AG04450 (cell line): ENCODE measurements at places on chromosomes 7 and 10. TPM values are rescaled to one million over a fixed set of nuclear protein-coding genes. Genes with fewer than 3 reads are reported as not detected.

DNA sequence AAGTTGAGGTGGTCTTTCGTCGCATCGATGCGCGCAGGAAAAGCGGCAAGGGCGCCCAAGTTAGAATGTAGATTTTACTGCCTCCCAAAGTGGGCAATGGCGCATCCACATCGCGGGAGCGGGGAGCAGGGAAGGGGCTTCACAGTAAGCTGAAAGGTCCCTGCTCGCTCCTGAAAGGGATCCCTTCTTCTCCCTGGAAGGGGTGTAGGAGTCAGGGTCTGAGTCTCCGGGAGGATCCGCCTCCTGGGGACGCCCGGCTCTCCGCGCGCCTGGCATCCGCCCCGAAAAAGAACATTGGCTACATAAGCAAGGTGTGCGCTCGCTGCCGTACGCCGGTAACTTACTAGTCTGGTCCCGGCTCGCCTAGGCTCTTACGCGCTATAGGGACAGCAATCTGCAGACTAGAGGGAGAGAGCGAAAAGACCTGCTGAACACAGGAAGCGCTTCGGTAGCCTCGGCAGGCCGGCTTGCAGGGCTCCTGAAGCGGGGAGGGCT, 804 bp downstream of the UNC5B start:
- DNase-seq: no peak

DNA sequence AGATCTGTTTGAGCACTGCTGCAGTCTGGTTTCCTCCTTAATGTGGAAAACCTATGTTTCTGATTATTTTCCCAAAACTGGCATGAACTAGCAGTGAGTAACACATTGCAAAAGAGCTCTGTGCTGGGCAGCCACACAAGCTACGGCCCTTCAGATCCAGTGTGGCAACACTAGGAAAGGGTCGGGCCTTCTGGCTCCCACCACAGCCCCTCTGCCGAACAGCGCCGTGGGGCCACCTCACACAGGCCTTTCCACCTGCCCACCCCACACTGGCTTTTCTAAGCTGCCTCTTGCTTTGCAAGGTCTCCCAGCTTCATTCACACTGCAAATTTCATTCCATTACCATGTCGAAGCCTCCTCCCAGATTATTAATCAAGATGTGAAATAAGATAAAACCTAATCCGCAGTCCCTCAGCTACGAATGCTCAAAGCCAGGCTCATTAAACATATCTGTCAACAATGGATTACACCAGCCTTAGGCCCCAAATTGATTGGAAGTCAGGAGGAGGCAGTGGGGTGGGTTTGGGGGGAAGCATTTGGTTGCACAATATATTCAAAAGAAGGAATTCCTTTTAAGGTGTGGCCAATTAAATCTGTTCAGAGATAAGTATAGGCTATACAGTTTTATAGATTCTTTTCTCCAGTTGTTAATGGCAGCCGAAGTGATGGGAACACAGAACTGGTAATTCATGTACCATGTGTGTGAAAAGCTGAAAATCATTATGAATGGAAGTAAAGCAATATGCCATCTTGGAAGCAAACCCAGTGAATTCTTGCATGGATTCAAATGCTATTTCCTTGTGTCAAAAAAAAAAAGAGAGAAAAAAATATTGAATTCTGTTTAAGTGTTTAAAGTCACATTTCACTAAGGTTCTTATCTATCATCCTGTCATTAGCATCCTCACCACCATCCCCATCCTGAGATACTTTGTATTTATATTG, 223.7 kb downstream of the MTERF1 start:
- no peak for DNase-seq

- DNase-seq: no peak
These were observed 40.7 kb upstream of the KMT2C start for GRCh38 chr7:152476551-152476950.

The CDHR1 gene
- polyA plus RNA-seq: not detected in 2 replicates

DNA sequence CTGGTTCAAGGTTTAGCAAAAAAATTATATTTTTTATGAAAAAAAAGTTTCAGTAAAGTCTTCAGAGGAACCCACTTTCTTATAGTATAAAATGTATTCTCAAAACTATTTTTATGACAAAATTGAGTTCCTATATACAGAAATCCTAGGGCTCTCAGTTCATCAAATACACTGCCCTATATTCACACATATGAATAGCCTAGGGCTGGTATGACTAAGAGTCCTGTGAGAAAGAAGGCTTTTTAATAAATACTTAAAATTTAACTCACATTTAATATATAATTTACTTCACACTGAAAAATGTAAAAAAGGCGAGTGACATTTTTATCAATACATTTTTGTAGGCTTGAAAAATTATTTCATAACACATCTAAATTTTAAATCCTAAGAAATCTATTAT, 16.6 kb downstream of the CHCHD3 start:
- no peak for DNase-seq

GRCh38 chr10:64081947-64082482, 560.8 kb downstream of the REEP3 start:
- DNase-seq: no peak

The PON1 gene
- not detected in 2 replicates for polyA plus RNA-seq

DNA sequence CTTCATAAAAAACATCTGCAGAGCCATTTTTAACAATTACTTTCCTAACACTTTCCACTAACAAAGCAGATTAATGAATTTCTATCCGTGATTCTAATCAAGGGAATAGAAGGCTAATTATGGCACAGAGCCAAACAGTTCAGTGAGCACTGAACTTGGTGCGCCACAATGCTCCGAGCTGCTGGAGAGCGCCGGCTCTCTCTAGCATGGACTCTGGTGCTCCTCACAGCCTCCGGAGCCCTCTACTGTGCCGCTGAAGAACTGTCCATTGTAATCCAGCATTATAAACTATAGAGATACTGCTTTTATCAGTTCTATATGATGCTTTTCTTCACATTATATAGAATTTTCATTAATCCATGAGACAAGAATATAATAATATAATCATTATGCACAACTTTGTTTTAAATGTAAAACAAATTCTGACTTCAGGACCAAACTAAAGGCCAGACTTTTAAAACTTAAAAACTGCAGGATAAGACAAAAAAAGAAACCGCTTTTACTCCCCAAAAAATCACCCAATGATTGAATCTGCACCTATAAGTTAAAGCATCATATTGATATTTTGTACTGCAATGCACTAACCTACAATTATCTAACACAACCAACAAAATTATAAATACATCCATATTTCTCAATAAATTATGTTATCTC, 123.6 kb downstream of the RNF32 start:
- peak; percentile 51 for DNase-seq

DNA sequence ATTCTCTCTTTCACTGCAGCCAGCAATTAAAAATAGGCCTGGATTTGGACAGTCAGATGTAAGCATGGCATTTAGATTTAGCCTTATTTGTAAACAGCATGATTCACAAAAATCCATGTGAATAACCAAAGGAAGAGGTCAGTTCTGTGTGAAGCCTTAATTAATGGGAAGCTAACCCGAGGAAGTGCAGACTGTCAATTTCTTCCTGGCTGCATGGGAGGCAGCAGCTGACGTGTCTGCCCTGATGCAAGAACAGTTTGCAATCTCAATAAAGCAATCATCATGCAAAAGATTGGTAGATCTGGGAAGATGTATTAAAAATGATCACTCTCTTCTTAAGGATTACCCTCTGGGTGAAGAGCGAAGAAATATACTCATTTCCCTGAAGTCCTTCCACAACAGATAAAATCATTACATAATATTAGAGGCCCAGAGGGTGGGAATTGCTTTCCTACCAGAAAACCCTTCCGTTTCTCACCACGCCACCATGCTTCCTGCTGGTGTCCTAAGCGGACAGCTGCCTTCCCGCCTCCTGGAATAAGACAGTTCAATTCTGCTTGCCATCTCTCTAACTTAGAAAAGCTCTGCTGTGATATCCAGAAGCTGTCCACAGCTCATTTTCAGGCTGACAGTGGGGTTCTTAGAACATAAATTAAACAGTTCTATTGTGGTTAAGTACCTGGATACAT, 526.7 kb upstream of the NRP1 start:
- DNase-seq: no peak

The C7orf33 gene
- polyA plus RNA-seq: not detected in 2 replicates

The C10orf67 gene
- polyA plus RNA-seq: 0.10 and 0.14 TPM in 2 replicates

The ZNF25 gene
- 8.2 and 10.9 TPM in 2 replicates for polyA plus RNA-seq

The KLLN gene
- polyA plus RNA-seq: 0.51 and 0.58 TPM in 2 replicates

The IL6 gene
- polyA plus RNA-seq: 12.7 and 18.4 TPM in 2 replicates

DNA sequence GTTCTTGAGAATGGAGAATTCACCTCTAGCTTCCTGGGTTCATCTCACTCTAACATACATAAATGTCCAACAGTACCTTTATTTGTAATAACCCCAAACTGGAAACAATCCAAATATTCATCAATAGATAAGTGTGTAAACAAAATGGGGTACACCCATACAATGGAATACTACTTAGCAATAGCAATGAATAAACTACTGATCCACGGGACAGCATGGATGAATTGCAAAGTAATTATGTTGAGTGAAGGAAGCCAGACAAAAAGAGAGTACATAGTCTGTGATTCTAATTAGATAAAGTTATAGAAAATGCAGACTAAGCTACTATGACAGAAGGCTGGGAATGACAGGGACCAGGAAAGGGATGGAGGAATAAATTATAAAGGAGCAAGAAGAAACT, 391.3 kb downstream of the CCSER2 start:
- DNase-seq: no peak

- DNase-seq: no peak
These were observed 7.2 kb upstream of the ADAM22 start for GRCh38 chr7:87926581-87927461.

- DNase-seq: no peak
These were observed 34.0 kb downstream of the LYZL1 start for GRCh38 chr10:29322918-29323317.

DNA sequence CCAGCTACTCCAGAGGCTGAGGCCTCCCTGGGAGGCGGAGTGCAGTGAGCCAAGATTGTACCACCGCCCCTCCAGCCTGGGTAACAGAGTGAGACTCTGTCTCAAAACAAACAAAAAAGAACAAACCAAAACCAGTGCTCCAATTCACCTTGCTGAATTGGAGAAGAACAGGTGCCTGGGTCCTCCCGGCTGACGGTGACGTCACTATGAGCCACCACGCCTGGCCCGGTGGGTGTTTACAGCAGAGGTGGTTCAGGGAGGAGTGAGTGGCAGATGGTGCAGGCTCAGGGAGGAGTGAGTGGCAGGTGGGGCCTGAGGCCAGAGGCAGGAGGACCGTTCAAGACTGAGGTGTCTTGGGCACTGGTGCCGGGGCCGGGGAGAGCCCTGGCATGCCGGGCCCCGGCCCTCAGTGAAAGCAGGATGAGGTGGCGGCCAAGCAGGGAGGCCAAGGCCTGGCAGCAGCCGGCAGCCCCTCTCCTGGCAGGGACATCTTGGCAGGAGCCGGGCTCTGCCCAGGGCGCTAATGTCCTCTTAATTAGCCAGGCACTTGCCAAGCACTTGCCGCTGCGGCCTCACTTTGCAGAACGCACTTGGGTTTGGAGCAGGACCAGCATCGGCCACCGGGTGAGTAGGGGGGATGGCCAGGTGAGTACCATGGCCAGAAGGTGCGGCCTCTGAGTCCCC, 162.8 kb upstream of the TNRC18 start:
- DNase-seq: no peak

GRCh38 chr10:112360308-112361270, 13.3 kb upstream of the ACSL5 start:
- no peak for DNase-seq

DNA sequence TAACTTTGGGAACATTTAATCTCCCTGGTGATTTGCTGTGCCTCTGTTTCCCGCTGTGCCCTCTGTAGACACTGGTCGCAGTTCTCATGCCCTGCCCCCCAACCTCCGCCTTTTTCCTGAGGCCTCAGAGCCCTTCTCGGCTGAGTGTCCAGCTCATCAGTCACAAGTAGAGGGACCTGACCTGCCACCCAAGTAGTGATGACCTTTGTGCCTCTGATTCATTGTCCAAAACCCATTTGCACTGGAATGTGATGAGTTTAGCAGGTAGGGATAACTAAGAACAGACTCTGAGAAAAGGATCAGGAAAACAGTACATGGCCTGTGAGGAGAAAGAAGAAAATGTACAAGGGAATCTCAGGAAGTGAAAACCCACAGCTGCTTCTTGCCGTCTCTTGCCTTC, 58.8 kb downstream of the LANCL2 start:
- DNase-seq: no peak

The NOS3 gene
- polyA plus RNA-seq: 0.60 and 1.5 TPM in 2 replicates

DNA sequence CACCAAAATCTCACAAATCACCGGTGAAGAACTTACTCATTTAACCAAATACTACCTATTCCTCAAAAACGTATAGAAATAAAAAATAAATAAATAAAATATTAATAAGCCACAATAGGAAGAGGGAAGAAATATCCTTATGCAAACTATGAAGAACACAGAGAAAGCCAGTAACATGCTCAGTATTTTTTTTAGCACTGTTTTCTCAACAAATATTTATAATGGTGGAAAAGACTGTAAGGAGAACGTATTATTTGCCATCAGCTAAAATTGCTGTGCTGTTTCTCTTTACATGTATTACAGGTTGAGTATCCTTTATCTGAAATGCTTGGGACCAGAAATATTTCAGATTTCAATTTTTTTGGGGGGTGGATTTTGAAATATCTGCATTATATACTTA, 21.0 kb downstream of the KIAA1217 start:
- DNase-seq: no peak

- no peak for DNase-seq
These were observed 8.3 kb downstream of the BMI1 start for GRCh38 chr10:22329150-22329549.

The FAM131B gene
- 3.1 and 4.2 TPM in 2 replicates for polyA plus RNA-seq

The PDCD11 gene
- 18.5 and 21.9 TPM in 2 replicates for polyA plus RNA-seq

GRCh38 chr10:10364902-10365301, 652.8 kb upstream of the CELF2 start:
- no peak for DNase-seq

The CLIP2 gene
- 7.2 and 11.9 TPM in 2 replicates for polyA plus RNA-seq

- no peak for DNase-seq
These were observed 560.0 kb downstream of the PTPRN2 start for GRCh38 chr7:158027646-158028045.

The COL28A1 gene
- polyA plus RNA-seq: 0.02 and 0.04 TPM in 2 replicates

DNA sequence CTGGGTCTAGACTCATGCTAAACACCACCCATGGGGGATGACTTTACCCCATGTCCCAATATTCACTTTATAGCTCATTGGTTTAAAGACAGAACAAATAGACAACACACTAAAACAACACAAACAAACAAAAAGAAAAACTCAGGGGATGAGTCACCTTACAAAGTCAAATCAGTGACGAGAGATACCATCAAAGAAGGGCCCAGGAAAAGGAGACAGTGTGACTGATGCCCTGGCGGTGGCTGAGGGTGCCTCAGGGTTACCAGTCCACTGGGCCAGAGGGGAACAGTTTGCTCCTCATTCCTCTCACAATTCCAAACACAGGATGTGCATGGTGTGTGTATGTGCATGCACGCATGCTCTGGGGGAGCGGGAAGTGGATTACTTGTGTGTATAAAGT, 171.3 kb upstream of the PRKCQ start:
- DNase-seq: no peak

GRCh38 chr10:74055383-74056049, 57.6 kb downstream of the VCL start:
- no peak for DNase-seq

The IPMK gene
- 1.9 and 3.1 TPM in 2 replicates for polyA plus RNA-seq

The RPEL1 gene
- polyA plus RNA-seq: 0.15 and 0.20 TPM in 2 replicates

The CUZD1 gene
- 0.96 and 1.5 TPM in 2 replicates for polyA plus RNA-seq

DNA sequence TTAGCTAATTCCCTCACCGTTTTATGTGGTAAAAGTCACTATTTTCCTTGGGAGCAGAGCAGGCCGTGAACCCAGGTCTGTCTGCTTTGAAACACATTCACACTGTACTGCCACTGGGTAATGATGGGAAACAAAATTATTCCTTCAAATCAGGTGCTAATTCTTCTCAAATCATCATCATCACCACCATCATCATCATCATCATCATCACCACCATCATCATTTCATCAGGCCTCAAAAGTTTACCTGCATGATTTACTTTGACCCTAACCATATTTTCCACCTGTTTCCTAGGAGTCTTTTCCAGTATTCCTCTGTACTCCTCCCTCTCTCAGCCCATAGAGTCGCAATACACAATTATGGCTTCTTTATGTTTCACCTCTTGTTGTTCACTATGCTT, 220.5 kb downstream of the GLI3 start:
- no peak for DNase-seq

The SLC26A4 gene
- 0.11 and 0.12 TPM in 2 replicates for polyA plus RNA-seq
